ENCODE measurements at places on chromosomes 3 and 15. TPM values are rescaled to one million over a fixed set of nuclear protein-coding genes. Genes with fewer than 3 reads are reported as not detected.

GJD2 gene
- not detected for total RNA-seq

DPH6 gene
- total RNA-seq, result 15.8 TPM

CSPG4 gene
- 12.6 TPM for total RNA-seq

UACA gene
- 39.9 TPM for total RNA-seq

CCR9 gene
- not detected for total RNA-seq

PP2D1 gene
- not detected for total RNA-seq

ACP3 gene
- 11.5 TPM for total RNA-seq

PARP15 gene
- 9.7 TPM for total RNA-seq

SYNPR gene
- not detected for total RNA-seq

SELENOS gene
- total RNA-seq, result 78.5 TPM

AADACL2 gene
- total RNA-seq, result not detected

ANKRD63 gene
- total RNA-seq, result not detected

SPINK8 gene
- total RNA-seq, result not detected

FGD5 gene
- total RNA-seq, result 84.2 TPM

TAGLN3 gene
- not detected for total RNA-seq

ZCWPW2 gene
- 0.96 TPM for total RNA-seq

LRRIQ4 gene
- total RNA-seq, result 0.29 TPM

PLSCR5 gene
- total RNA-seq, result not detected

CALML4 gene
- 4.5 TPM for total RNA-seq

AKAP13 gene
- total RNA-seq, result 450 TPM

CGNL1 gene
- total RNA-seq, result 54.9 TPM

BOC gene
- 6.1 TPM for total RNA-seq

KNL1 gene
- total RNA-seq, result 0.61 TPM

ADAMTSL3 gene
- 26.2 TPM for total RNA-seq

GLDN gene
- 21.8 TPM for total RNA-seq

CFAP91 gene
- total RNA-seq, result 3.7 TPM

TGM4 gene
- not detected for total RNA-seq

IQCF5 gene
- total RNA-seq, result not detected

CPN2 gene
- not detected for total RNA-seq

HHLA2 gene
- 0.26 TPM for total RNA-seq

BSN gene
- total RNA-seq, result 0.43 TPM

SH2D7 gene
- total RNA-seq, result not detected

CHRNA3 gene
- not detected for total RNA-seq

IP6K2 gene
- 44.2 TPM for total RNA-seq

CHRNB4 gene
- total RNA-seq, result not detected

C3orf22 gene
- total RNA-seq, result not detected

HHATL gene
- total RNA-seq, result not detected

Measured in upper lobe of right lung (tissue), 1 donor.